Activated CD8-positive, alpha-beta memory T cell treated with anti-CD3 and anti-CD28 coated beads for 48 hours (primary cell): ENCODE measurements at places on chromosomes 4 and X.
A peak's percentile ranks its signal among the peaks of the same experiment; 100 is the strongest.

DNA sequence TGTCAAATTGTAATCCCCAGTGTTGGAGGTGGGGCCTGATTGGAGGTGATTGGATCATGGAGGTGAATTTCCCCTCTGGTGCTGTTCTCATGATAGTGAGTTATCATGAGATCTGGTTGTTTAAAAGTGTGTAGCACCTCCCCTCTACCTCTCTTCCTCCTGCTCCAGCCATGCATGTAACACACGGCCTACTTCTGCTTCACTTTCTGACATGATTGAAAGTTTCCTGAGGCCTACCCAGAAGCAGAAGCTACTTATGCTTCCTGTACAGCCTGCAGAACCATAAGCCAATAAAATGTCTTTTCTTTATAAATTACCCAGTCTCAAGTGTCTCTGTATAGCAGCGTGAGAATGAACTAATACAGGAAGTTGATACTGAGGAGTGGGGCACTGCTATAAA lies 61.7 kb upstream of the DDX60 start:
- no peak for DNase-seq

DNA sequence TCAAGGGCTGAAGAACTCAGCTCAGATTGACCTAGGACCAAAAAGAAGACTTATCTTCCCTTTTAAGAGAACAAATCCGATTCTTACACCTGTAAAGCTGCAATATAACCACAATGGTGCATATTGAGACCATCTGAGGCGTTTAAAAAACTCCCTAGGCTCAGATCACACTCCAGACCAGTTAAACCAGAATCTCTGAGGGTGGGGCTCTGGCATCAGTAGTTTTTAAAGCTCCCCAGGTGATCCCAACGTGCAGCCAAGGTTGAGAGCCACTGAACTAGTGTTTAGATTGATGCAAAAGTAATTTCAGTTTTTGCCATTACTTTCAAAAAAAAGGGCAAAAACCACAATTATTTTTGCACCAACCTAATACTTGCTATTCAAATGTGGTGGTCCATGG lies 73.9 kb upstream of the GPM6B start:
- DNase-seq = no peak

- no peak for DNase-seq
These were observed 422.6 kb upstream of the DIPK2B start for GRCh38 chrX:45623266-45623665.

DNA sequence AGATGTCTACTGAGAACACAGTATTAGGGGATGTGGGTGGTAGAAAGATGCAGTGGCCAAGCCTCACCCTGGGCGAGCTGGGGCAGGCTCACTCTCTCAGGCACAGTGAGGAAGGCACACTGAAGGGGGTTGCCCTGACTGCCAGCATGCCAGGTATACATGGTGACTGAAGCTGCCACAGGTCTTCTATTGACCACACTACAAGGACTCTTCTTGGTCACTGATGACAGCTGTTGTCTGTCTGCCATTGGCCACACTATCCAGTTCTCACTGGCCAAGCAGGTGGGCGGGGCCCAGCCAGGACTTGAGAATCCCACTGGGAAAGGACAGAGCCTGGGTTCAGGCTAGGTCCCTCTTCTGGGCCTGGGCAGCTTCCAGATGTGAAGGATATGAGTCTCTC lies 39.7 kb upstream of the TBC1D14 start:
- DNase-seq = no peak

- no peak for DNase-seq
These were observed 16.2 kb downstream of the RBM47 start for GRCh38 chr4:40613456-40613855.

GRCh38 chrX:123339221-123339905 lies 155.3 kb downstream of the GRIA3 start:
- no peak for DNase-seq

DNA sequence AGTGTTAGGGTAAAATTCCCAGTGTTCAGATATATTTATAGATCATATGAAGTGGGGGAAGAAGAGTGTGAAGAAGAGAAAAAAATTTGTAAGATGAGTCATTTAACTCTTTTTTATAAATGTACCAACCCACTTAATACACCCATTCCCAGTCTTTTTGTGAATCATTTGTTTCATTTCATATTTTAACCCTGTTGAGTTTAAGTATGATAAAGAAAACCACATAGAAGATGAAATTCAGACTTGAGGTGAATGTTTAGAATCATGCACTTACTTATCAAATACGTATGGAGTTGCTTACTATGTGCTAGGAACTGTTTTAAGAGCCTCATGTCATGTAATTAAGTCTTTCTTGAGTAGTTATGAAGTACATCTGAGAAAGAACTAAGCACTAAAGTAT lies 56.6 kb upstream of the DAPP1 start:
- DNase-seq = no peak

DNA sequence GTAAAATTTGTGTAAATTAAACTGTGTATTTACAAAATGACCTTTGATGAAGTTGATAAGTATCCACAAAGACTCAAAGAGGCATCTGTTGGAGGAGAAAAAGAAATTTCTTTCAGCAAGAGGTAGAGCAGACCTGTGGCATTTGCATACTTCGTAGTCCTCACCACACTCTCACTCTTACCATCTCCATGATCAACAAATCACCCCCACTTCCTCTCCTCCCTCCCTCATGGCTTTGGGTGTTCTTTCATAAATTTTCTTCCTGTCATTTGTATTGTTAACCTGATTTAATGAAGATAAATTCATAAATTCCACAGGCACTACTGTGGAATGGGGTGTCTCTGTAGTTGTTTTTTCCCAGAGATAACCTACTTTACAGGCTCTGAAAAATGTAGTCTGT lies 366.5 kb downstream of the ZNF674 start:
- DNase-seq = no peak

DNA sequence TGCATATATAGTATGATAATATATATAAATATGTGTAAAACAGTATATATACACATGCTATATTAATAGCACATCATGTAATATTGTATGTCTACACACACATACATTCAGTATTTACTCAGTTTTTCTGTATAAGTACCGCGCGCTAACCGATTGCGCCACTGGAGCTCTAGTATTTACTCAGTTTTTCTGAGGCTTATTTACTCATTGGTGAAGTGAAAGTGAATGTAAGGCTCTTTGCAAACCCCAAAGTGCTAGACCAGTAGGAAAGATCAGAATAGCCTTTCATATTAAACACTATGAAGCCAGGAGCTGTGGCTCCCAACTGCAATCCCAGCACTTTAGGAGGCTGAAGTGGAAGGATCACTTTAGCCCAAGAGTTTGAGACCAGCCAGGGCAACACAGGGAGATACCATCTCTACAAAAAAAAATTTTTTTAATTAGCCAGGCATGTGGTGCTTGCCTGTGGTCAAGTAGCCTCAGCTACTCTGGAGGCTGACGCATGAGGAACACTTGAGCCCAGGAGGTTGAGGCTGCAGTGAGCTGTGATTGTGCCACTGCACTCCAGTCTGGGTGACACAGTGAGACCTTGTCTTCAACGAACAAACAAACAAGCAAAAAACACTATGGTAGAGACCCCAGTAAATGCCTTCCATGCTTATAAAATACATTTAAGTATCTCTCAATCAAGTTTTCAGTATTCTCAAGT lies 125.8 kb downstream of the KIT start:
- no peak for DNase-seq

GRCh38 chr4:173074501-173074946 lies 94.1 kb upstream of the GALNT7 start:
- DNase-seq = no peak

DNA sequence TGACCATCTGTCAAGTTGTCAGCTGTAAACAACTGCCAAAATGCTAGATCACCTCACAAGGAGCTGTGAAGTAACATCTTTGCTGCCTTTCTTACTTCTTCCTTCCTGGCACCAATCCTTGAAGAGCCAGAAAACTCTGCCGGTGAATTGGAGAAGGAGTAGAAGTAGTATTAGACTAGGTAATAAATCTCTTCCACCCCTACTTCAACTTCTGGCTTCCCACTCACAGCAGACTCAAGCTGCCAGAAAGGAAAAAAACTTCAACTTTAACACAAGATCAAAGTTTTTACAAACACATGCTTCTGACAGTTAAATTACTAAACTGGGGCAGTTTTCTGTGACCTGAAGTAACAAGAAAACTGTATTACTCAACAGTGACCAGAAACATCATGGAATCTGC lies 164.7 kb upstream of the SLC7A11 start:
- no peak for DNase-seq

GRCh38 chr4:121764702-121765367 lies at the start of gene SMIM43:
Gene SMIM43 (minus strand): TSS chr4:121765164. CDS start chr4:121765105, 59 bp downstream.
- no peak for DNase-seq

- peak; percentile 20 for DNase-seq
These were observed 37.3 kb downstream of the ACOX3 start for GRCh38 chr4:8403173-8403753.

DNA sequence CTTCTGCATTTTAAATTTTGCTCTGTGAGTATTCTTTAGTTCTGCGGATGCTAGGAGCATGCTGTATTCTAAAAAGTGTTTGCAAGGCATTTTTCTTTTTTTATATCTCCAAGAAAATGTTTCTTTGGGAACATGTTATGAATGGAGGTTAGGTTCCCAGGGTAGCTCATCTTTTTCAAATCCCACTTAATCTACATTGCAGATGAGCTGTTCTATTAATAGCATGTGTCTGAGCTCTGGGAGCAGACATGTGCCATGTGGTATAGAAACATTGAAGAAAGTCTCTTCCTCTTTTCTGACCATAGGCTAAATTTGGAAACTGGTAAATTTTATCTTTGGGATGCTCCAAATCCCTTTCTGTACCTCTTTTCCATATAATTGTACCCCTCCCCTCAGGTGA lies 23.2 kb downstream of the DIAPH2 start:
- no peak for DNase-seq

DNA sequence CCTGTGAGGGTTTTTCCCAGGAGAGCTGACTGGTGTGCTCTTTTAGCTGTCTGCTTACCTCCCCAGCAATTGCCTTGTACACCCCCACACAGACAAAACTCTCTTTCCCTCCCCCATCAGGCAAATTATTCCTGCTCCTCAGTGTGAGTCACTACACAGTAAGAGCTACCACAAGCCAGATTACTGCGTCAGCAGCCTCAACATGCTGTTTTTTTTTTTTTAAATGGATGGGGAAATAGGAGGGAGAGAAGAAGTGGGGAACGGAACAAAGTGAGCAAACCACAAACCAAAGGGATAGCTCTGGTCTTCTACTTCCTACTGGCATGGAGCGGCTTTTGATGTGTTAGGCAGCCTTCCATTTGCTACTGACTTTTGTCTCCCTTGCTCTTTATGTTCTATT lies 107.5 kb upstream of the ACSL4 start:
- DNase-seq = no peak

DNA sequence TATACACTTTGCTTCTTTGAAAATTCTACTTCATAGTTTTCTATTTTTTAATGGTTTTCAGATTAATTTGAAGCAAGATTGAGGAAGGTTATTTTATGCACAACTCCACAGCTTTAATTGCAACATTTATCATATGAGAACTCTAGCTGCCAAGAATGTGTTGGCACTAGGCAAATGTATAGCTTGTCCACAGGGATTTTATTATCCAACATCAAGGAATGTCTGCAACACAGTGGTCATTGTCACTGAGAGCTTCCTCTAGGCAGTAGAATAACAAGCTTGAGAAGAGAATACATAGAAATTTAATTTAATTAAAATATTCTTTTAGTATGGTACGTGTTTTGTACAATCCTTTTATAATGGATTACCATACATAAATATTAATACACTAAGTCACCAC lies 1600.8 kb downstream of the ARAP2 start:
- no peak for DNase-seq

- DNase-seq = no peak
These were observed 7.2 kb downstream of the SLC25A6 start for GRCh38 chrX:1384658-1385252.
